ENCODE measurements at places on chromosomes 4 and X. TPM values are rescaled to one million over a fixed set of nuclear protein-coding genes. Genes with fewer than 3 reads are reported as not detected.

SHISA3 gene
- total RNA-seq: 8.1 TPM

HSFX4 gene
- not detected for total RNA-seq

HMGN5 gene
- 3.1 TPM for total RNA-seq

TRIM75 gene
- total RNA-seq: not detected

CABS1 gene
- not detected for total RNA-seq

SPACA5 gene
- total RNA-seq: not detected

MAGEA9B gene
- not detected for total RNA-seq

COX7B2 gene
- total RNA-seq: not detected

CLOCK gene
- 34.2 TPM for total RNA-seq

All from left ventricle myocardium inferior (tissue), 1 donor.